Stimulated activated CD4-positive, alpha-beta T cell treated with anti-CD3 and anti-CD28 coated beads, Interleukin-4, amount 100 ng/mL, for 4 hours (primary cell): ENCODE measurements at places on chromosomes 13 and 19.

DNA sequence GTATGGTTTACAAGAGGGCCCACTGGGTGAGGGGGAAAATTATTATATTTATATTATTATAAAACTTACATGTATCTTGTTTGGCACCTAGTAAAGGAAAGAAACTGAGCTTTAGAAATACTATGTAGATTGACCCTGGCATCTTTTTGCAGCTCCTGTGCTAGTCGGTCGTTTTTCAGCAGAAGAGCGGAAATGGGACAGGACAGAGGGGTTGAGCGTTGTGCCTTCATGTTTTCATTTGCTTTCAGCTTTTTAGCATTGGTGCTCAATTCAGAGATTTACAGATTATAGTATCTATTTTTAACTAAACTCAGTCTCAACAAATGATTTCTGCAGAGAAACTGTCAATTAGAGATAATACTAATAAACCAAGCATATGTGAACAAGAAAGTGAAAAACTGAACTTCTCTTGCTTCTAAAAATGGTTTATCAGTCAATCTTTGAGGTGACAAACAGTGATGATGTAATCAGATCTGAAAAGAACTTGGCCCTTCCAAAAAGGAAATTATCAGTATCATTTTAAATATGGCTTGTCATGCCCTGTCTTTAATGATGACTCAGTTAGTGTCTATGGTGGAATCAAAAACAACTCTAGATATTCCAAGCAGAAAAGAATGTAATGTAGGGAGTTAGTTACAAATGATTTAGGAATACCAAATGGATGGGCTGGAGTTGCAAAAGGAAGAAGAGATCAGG lies 56.9 kb upstream of the KCTD4 start:
- no peak for DNase-seq

- DNase-seq: no peak
Measured at GRCh38 chr13:36891752-36892151, 28.3 kb downstream of the SMAD9 start.

DNA sequence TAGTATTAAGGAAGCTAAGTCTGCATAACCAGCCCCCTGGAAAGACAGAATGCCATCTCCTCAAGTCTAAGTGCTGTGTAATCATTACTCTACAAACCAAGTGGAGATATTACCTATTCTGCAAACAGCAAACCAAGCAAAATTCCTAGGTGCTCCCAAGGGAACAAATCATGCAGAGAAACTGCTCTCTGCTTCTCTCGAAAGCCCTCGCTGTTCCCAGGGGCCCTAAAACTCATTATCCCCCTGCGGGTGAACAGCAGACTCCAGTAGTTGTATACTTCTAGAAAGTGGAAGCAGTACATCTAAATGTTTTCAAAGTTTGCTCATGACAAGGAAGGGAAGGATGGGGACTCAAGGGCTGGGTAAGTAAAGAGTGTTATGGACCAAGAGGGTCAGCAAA lies 3.2 kb downstream of the DLEU7 start:
- no peak for DNase-seq

DNA sequence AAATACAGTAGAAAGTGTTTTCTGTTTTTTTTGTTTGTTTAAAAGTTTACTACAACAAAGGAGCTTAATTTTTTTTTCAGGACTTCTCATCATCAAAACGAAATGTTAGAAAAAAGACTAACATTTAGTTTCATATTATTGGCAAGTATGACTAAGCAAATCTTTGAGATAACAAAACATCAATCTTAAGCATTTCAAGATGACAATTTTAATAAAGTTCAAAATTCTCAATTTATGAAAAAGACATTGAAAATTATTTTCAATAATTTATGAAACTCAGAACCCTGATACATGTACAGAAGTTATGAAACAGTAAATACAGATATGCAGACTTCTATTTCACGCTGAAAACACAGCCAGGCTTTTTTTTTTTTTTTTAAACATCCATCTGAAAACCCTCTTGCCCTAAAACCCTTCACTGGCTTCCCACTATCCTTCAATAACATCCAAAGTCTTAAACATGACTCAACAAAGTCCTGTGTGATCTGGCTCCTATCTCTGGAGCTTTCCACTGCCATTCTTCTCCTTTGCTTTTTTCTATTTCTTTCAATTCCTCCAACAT lies 3.9 kb downstream of the RBM26 start:
- DNase-seq: no peak

DNA sequence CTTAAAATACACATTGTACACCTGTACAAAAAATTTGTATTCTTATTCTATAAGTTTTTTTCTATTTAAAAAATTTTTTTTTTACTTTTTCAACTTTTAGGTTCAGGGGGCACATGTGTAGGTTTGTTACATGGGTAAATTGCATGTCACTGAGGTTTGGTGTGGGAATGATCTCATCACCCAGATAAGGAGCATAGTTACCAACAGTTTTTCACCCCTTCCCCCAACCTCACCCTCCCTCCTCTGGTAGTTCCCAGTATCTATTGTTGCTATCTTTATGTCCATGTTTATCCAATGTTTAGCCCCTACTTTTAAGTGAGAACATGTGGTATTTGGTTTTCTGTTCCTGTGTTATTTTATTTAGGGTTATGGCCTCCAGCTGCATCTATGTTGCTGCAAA lies 89.9 kb downstream of the CDK8 start:
- DNase-seq: no peak

DNA sequence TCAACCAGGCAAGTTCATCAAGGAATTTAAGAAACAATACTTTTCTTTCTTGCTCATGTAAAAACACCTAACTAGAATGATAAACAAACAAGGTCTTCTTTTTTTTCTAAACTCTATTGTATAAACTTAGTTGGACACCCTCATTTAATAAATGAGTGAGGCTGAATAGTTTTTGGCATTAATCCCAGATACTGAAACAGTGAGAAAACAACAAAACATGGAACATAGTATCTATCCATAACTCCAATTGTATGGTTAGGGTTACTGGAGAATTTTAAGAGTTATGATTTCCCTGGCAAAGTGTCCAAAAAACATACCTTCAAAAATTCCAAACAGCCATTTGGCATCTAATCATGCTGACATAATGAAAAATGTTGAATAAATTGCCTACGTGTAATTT lies 5.8 kb upstream of the POMP start:
- no peak for DNase-seq

- no peak for DNase-seq
Measured at GRCh38 chr13:101623470-101624209, 171.2 kb downstream of the ITGBL1 start.

DNA sequence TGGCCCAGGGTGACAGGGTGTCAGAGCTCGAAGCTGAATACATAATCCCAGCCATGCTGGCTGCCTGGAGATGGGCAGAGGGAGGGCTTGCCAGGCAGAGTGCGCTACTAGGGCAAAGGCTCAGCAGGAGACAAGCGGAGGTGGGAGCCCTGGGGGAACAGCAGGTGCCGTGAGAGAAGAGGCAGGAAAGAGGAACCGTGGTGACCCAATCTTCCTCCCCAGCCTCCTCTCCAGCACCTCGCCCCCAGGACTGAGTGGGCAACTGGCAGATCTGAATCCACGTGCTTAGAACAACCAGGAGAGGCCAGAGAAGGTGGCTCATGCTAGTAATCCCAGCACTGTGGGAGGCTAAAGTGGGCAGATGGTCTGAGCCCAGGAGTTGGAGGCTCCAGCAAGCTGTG lies 11.0 kb upstream of the CCL25 start:
- DNase-seq: no peak

- DNase-seq: no peak
Measured at GRCh38 chr13:50626101-50626547, 217.4 kb downstream of the DLEU7 start.

- DNase-seq: no peak
Measured at GRCh38 chr13:50128428-50128931, 113.2 kb downstream of the KCNRG start.

GRCh38 chr19:12788042-12788681 lies 3.1 kb upstream of the JUNB start:
- DNase-seq: no peak

GRCh38 chr19:33627962-33628839 lies 6.4 kb downstream of the CHST8 start:
- DNase-seq: no peak

- no peak for DNase-seq
Measured at GRCh38 chr13:80870186-80870585, 529.3 kb upstream of the SPRY2 start.

DNA sequence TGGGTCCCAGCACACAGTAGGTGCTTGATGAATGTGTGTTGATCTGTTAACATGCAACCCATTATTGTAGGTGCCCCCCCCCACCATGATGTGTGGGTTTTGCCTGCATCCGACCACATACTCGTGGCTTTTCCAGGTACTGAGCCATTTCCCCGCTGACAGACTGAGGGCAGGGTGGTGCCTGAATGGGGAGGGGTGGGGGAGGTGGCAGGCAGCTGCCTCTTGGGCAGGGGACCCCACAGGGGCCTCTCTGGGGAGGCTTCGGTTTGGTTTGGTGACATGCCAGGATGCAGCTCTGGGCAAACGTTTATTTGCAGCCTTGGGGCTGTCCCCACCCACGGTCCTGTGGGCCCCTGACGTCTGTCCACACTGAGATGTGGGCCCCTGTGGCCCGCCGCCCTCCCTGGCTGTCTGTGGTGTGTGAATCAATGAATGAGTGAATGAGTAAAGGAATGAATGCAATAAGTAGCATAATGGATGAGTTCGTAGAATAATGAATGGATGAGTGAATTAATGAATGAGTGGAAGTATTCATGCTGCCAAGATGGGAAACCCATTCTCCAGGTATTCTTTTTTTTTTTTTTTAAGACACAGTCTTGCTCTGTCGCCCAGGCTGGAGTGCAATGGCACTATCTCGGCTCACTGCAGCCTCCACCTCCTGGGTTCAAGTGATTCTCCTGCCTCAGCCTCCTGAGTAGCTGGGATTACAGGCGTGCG lies 9.0 kb upstream of the JUND start:
- DNase-seq: peak; percentile 66

- DNase-seq: no peak
Measured at GRCh38 chr13:111342721-111343120, 22.3 kb downstream of the TEX29 start.

DNA sequence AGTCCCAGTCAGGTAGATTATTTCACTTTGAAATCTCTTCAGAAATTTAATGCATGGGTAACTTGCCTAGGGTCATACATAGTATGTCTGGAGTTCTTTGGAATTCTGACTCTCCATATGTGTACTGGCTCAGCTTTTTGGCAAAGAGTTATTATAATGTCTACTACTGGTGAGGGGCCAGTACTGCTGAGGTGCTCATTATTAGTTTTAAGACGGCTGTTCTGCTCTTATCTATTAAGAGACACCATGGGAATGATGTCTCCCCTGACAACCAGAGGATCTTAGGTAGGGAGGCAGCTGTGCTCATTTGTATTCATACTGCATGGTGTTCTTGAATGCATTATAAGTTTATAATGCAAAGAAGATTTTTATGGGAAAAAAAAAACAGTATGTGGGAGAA lies 184.1 kb downstream of the RGCC start:
- DNase-seq: no peak

DNA sequence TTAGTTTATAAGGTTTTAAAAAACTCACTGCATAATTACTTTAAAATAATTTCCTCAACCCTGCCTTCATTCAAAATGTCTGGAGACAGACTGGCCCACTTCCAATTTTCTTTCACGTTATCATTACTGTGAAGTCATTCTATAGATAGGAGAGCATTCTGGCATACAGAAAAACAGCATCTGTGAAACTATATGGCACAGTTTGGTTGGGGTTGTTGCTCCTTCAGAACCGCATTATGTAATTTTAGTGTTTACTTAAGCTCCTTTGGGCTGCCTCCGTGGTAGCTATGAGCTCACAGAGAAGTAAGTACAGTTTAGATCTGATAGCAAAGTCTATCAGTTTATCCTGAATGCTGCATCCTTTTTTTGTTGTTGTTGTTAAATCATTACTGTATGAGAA lies 104.3 kb downstream of the KCNRG start:
- no peak for DNase-seq

DNA sequence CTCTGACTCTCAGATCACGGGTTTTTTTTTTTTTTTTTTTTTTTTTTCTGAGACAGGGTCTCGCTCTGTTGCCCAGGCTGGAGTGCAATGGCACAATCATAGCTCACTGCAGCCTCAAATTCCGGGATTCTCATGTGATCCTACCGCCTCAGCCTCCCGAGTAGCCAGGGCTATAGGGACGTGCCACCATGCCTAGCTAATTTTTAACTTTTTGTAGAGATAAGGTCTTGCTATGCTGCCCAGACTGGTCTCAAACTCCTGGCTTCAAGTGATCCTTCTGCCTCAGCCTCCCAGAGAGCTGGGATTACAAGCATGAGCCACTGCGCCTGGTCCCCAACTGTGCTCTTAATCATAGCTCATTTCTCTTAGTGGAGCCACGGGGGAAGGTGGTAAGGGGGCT lies 4.6 kb upstream of the GRAMD1A start:
- DNase-seq: no peak

DNA sequence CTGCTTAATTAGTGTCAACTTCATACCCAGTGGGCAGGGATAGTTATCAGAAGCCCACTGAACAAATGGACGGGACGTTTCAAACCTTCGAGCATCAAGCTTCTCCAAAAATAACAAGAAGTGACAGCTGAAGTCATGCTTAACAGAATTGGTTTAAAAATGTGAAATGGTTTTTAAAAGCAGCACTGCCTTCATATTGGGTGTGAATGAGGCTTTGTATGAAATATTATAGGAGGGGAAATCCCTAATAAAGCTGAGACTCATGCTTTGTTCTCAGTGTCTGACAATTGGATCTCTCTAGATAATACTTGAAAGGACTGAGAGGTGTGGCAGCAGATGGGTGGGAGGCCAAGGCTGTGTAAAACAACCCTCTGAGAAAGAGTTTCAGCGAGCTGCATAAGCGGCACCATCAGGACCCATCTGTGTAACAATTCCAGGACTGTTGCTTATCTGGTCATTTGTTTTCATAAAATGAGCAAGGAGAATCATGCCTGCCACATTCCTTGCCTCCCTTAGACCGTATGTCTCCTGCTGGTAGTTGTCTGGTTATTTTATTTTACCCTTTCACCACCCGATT lies 667.7 kb downstream of the DIAPH3 start:
- no peak for DNase-seq

GRCh38 chr13:44679597-44679996 lies 103.5 kb upstream of the TSC22D1 start:
- DNase-seq: no peak

DNA sequence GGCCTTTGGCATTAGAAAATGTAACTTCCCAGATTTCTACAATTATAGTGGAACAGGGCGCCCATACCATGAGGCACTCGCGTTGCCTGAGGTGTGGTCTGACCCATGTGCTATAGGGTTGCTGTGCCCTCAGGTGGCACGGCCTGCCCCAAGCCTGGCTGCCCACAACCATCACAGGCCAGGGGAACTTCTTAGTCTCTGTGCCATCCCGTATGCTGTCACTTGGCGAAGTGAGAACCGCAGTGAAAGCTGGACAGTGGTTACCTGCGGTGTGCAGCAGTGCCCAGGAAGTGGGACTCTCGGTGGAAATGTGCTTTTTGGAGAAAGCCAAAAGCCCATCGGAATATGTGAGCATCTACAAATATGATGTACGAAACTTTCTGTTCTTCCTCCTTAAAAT lies 88.2 kb upstream of the GPR183 start:
- no peak for DNase-seq
